ENCODE measurements at places on chromosomes 5 and 9.
A peak's percentile ranks its signal among the peaks of the same experiment; 100 is the strongest.

- DNase-seq, result no peak
Observed at GRCh38 chr5:167167191-167167795, 1124.2 kb upstream of the WWC1 start.

DNA sequence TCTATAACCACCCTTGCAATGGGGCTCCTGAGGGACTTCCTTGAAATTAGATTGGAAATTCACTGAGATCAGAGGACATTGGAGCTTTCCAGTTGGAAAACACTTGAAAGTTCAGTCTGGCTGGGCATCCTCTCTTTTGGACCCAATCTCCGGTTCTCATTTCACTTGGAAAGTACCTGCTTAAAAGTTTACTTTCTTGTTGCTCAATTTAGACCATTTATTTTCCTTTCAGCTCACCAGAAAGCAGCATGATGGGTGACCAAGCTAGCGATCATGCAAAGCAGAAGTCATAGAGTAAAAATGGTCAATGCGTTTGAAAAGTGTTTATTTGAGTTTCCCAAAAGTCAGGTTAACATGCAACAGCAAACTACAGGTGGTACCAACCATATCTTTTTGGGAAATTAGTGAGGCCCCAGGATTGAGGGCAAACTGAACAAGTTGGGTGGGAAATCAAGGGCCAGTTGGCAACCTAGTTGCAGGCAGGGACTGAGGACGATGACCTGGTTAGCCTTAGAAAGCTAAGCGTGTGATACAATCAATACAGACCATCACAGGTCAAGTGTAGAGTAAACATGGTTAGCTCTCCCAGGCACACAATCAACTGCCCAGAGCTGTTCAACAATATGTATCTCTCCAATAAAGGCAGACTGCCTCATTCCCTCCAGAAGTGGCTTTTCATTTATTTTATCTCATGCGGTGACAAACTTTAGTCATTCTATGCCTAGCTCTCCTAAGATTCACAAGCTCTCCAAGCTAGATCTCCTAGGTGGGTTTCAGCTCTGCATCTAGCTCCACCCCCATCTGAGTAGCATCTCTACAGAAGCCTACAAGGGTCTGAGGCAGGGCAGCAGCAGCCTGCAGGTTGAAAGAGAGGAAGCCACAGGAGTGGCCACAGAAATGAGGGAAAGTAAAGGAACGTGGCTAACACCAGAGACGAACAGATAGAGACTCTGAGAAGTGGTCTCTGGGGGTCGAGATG, 136.9 kb downstream of the UGCG start:
- DNase-seq, result no peak

DNA sequence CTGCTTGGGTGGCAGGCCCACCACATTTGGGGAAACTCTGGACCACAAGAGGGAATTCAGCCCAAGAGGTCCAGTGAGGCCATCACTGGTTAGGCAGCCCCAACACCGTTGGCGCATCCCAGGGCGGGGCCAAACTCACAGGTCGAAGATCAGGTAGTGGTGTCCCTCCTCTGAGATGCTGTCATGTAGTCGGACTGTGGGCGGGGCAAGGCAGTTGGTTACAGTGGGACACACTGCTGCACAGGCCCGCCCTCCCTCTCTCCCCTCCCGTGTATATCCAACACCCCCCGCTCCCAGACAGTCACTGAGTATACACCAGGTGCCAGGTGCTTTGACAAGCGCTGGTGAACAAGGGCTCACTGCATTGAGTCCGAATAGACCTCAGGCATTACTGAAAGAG, 32.1 kb downstream of the CAMK2A start:
- no peak for DNase-seq

- DNase-seq, result no peak
Observed at GRCh38 chr5:8756498-8757084, 789.3 kb downstream of the SEMA5A start.

- DNase-seq, result no peak
Observed at GRCh38 chr5:121497176-121497575, 354.5 kb upstream of the FTMT start.

DNA sequence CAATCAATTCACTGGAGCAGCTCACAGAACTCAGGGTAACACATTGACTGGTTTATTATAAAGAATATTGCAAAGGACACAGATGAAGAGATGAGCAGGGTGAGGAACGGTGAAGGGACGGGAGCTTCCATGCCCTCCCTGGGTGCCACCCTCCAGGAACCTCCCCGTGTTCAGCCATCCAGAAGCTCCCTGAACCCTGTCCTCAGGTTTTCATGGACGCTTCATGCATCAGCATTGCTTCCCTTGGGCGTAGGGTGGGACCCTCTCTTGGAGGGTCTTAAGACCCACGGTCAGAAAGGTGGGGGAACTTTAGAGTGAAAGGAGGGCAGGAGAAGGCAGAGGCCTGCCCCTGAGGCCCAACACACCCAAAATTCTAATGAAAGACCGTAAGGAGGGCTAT, 12.8 kb downstream of the LAMC3 start:
- no peak for DNase-seq

- DNase-seq, result no peak
Observed at GRCh38 chr9:131420980-131421624, 27.2 kb downstream of the PRRC2B start.

- no peak for DNase-seq
Observed at GRCh38 chr9:95124582-95125367, 192.7 kb downstream of the FANCC start.

DNA sequence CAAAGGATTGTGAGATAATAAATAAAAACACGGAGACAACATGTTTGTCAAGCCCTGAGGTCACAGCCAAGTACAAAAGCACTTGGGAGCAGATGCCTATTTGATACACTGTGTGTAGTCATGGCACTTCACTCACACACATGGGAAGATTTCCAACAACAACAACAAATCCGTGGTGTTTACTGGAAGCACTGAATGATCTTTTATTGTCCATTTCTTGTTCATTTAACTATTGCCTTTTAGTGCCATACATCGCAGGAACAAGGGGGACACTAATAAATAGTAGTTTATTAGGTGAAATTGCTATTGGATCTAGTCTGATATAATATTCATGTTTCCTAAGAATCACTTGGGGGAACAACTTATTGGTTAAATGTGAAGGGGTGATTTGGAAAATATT, 20.4 kb upstream of the GDNF start:
- DNase-seq, result no peak

- no peak for DNase-seq
Observed at GRCh38 chr9:125700791-125701190, 6.2 kb downstream of the MAPKAP1 start.

GRCh38 chr5:57537811-57538210, 55.2 kb upstream of the ACTBL2 start:
- DNase-seq, result no peak

DNA sequence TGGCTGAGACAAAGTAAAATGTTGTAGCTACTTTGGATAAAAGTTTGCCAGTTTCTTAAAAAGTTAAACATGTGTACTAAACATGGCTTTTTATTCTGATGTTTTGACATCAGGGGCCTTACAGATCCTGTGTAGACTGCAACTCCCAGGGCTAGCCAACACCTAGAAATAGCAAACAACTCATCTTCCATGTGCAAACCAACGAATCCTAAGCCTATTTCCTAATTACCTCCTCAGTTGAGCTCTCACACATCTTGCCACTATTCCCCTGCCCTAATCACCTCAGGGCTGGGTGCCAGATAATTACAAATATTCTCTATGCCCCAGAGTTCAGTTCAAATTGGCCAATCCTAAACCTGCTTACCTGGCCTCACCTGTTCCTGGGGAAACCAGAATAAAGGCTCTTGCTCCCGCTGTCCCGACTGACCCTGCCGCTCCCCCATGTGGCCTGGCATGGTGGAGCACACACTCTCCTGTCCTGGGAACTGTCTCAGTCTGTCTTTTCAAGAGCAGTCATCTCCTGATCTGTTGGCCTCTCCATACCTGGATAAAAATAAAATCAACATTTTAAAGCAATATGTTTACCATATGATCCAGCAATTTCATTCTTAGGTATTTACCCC, 37.1 kb upstream of the FAM169A start:
- no peak for DNase-seq

GRCh38 chr9:87611776-87612175, 114.1 kb downstream of the DAPK1 start:
- DNase-seq, result peak; percentile 66

DNA sequence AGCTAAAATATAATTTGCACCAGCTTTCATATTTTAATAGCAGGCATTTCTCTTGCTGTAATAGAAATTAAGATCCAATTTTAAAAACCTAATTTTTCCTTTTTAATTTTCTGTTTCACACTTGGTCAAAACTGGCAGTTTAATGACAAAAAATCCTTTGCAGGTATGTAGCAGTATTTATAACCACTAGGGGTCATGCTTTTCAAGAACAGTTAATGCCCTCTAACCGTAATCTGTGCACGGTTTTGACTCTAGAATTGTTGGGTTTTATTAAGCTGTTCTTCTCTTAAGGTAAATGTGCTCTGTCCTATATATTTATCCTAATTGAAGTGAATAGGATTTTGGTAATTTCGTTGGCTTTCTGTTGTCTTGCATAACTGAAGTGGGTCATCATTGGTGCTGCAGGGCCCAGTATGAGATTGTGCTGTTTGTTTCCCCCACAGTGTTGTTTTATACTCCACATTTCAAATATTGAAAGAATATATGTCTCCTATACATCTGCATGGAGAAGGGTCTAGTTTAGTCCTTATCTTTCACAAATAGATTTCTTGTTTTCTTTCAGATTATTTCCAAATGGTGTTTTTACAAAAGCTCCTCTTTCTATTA, 107.4 kb downstream of the SCAMP1 start:
- peak; percentile 57 for DNase-seq

DNA sequence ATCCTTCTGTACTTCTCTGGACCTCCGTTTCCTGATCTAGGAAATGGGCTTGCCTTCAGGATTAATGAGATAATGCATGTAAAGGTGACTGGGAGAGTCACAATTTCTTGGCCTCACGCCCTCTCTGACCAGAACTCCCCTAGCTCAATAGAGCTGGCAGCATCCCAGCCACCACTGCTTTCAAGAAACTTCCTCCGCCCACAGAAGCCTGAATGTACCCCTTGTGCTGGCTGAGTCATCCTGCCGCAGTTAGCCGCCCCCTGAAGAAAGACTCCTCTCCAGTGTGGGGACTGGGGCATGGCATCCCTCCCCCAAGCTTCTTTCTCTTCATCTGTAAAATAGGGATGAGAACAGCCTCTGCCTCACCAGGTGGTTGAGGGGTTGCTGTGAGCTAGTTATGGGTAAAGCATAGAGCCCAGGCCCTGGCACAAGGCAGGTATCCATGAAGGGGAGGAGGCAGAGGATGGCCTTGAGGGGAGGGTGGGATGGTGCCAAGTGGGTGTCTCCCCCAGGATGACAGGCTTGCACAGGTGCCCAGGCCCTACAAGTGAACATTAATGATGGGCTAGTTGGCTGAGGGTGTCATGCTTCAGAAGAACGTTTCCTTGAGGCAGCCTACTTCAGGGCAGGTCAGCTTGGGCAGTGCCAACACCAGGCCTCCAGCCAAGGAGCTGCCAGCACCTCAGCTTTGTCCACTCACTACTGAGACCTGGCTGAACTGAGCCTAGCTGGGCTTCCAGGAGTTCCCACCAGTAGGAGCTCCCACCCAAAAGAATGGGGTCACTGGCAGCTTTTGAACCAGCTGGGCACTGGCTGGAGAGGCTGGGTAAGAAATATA, 3.4 kb downstream of the PDLIM4 start:
- DNase-seq, result no peak

- DNase-seq, result no peak
Observed at GRCh38 chr5:103473725-103474124, 88.9 kb downstream of the NUDT12 start.

GRCh38 chr5:96896806-96897205, 20.5 kb downstream of the ERAP2 start:
- peak; percentile 88 for DNase-seq

GRCh38 chr5:151280443-151280842, 23.1 kb downstream of the SLC36A3 start:
- DNase-seq, result peak; percentile 42

- no peak for DNase-seq
Observed at GRCh38 chr5:159891371-159891770, 24.9 kb upstream of the ADRA1B start.

DNA sequence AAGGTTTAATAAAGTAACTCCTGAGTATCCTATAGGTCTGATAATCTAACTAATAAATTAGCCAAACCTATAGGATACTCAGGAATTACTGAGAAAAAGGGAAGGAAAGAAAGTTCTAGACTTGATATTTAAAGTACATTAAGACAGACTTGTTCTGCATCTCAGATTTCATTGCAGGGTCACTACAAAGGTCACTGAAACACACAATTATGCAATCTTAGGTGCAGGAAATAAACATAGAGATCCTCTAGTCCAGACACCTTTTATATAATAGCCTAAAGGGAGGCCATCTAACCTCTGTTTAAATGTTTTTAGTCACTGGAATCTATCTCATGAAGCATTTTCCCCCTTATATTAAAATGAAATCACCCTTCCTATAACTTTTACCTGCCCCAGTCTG, 1215.7 kb downstream of the MAT2B start:
- no peak for DNase-seq

- no peak for DNase-seq
Observed at GRCh38 chr5:146052780-146053179, 52.6 kb downstream of the PLAC8L1 start.

DNA sequence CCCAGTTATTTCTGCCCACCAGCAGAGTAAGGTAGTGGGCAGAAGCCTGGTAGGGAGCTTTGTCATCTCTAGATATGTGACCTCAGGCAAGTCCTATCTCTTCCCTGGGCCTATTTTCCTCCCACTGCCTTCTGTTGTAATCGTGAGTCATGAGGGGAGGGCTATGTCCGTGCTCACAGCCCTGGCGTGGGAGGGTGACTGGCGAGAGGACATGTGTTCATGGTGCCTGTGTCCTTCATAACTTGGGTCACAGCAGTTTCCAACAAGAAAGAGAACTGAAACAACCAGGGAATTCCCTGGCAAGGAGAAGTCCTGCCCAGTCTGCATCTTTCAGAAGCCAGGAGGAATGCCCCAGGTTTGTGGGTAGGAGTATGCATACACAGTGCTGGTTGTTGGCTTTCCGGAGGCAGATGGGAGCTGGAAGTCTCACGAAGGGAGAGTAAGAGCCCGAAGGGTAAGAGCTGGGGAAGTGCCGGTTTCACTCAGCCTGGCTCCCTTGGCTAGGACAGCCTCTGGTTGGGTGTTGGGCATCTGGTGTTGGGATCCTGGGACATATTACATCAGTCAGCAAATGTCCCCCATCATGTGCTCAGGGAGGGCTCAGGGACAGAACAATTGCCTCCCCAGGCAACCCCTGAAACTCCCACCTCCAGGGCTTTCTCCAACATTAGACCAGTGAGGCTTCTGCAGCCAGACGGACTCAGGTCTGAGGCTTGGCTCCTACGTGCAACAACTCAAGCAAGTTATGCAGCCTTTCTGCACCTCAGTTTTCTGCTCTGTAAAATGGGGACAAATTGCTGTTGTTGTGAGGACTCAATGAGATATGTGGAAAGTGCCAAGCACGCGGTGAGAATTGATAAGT, 4.3 kb upstream of the TIFAB start:
- peak; percentile 93 for DNase-seq

DNA sequence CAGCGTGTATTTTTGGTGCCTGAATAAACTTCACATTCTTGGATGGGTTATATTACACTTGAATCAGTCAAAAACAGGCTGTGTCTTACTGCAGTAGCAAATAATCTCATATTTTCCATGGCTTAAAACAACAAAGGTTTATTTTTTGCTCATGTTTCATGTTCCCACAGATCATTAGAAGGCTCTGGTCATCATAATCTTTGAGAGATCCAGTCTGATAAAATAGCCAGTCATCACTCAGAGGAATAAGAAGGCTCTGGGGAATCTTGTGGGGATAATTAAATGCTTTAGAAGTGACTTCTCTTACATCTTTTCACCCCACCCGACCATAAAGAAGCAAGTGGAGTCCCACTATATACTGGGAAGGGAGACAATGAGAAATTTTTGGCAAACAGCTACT, 417.7 kb downstream of the PSAT1 start:
- no peak for DNase-seq
